ENCODE measurements at places on chromosomes 11 and 22. TPM values are rescaled to one million over a fixed set of nuclear protein-coding genes. Genes with fewer than 3 reads are reported as not detected.
A peak's percentile ranks its signal among the peaks of the same experiment; 100 is the strongest.

DNA sequence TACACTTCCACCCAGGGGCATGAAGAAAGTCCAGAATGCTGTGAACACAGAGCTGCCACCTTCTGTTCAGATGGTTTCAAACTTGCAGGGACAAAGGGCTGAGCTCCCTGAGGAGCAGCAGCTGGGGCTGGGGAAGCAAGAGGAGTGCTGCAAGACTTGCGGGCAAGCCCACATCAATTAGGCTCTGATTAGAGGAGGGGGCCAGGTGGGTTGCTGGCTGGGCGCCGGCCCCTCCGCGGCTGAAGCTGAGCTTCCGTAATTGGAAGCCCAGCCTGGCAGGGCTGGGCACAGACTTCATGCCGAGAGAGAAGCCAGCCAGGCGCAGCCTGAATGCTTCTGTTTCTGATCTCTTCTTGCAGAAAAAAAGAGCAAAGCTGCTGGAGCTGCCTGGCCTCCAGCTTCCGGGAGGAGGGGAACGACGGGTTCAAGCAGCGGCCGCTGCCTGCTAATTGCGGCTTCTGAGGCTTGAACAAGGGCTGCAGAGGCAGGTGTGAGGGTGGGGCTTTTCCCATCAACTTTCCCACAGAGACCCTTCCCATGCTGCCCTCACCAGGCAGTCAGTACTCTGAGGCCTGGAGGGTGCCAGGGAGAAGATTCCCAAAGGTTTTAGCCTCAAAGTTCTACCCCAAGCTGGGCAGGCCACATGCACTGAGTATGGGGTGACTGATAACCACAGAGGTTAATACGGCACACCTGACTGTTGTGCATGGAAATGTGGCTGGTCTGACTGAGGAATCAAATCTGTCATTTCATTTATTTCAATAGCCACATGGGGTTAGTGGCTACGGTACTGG, 91.1 kb upstream of the LMO1 start:
- peak; percentile 15 for DNase-seq

Gene MS4A15
- polyA plus RNA-seq = not detected

Gene CLMP
- polyA plus RNA-seq = 166 TPM

Gene OR4D5
- not detected for polyA plus RNA-seq

DNA sequence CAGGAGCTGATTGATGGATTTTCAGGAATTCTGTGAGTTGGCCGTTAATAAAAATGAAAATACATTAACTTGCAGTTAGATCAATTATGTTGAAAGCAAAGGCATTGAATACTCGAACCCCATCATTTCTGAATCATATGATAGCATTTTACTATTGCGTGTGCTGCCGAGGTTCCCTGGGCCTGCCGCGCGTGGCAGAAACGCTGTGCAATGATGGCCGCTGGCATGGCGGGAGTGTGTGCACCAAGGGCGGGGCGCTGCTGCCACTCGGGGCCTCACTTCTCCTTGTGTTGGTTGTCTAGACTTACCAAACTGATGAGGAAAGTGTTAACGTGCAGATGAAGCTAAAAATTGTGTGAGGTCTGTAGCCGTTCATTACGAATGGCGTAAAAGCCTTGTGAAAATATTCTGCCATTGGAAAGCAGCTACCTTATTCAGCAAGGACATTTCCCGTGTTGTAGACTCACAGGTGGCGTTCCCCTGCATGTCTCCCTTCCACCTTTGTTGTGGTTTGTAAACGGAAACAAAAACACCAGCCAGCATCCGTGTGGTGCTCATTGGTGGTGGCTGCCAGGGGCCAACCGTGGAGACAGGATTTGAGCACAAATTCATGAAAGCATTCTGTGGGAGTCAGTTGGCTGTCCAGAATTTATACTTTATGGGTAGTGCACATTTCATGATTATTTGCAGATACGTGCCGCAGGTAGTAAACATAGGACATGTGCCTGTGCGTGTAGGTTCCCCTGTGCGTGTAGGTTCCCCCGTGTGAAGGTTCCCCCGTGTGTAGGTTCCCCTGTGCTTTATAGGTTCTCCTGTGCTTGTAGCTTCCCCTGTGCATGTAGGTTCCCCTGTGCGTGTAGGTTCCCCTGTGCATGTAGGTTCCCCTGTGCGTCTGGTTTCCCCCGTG, 5.9 kb upstream of the GRAMD4 start:
- DNase-seq = no peak
